ENCODE measurements at places on chromosomes 5 and 9.

- no peak for DNase-seq
Observed at GRCh38 chr9:16357828-16358227, 512.6 kb downstream of the BNC2 start.

GRCh38 chr5:1544294-1544961 lies 20.7 kb upstream of the LPCAT1 start:
- no peak for DNase-seq

DNA sequence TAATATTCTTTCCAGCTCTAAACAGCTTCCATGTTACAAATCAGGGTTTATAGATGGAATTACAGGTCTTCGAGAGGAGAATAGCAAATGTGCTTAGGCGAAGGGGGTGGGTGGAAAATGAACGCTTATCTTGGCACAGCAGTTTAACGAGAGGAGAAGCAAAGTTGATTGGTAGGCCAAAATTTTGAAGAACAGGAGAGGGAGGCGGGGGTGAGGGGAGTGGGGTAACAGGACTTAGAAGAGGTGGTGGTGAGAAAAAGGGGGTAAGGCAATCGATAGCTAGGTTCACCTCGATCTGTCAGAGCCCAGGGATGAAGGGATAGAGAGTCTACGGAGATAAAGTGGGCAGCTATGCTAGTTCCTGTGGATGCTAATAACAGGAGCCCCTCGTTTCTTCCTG lies 764 bp downstream of the ANKRA2 start:
- DNase-seq = no peak

DNA sequence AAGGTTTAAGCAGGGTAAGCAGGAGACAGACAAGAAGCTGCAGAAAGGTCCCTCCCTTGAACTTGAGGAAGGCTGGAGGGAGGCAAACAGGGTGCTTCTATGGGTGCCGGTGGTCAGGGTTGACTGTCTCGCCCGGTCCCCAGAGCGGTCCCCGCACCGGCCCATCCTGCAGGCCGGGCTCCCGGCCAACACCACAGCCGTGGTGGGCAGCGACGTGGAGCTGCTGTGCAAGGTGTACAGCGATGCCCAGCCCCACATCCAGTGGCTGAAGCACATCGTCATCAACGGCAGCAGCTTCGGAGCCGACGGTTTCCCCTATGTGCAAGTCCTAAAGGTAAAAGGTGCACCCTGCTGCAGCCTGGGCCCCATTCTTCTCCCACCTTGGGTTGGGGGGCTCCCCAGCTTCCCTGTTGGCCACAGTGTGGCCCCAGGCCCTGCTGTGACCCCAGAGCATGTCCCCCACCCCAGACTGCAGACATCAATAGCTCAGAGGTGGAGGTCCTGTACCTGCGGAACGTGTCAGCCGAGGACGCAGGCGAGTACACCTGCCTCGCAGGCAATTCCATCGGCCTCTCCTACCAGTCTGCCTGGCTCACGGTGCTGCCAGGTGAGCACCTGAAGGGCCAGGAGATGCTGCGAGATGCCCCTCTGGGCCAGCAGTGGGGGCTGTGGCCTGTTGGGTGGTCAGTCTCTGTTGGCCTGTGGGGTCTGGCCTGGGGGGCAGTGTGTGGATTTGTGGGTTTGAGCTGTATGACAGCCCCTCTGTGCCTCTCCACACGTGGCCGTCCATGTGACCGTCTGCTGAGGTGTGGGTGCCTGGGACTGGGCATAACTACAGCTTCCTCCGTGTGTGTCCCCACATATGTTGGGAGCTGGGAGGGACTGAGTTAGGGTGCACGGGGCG lies 5.7 kb downstream of the FGFR4 start:
- no peak for DNase-seq

GRCh38 chr5:128252196-128252595 lies 168.6 kb downstream of the SLC12A2 start:
- no peak for DNase-seq

DNA sequence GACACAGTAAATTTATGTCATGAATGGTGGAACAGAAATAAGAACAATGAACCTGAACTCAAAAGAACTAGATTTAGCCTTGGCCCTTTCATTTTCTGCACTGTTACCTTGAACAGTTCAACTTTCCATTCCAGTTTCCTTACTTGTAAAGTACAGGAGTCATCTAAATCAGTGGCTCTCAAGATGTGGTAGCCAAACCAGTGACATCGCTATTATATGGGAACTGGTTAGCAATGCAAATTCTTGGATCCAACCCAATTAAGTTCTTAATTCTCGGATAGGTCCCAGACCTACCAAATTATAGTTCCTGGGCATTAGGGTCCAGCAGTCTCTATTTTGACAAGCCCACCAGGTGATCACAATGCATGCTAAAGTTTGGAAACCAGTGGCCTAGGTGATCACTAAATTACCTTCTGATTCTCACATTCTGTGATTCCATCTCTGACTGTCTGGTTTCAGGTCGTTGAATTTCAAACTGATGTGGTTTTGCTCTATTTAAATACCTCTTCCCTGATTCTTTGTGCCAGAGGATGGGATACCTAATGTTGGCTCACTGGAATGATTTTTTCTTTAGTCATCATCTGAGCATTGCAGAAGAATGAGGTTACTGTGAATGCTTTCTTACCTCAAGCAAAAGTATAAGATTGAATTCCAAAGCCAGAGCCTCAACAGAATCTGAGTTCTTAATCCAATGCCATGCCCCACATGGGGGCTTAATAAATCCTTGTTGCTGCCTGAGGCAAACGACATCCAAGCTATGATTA lies 253.8 kb downstream of the ENC1 start:
- DNase-seq = no peak

GRCh38 chr5:79793304-79793703 lies 103.7 kb downstream of the CMYA5 start:
- no peak for DNase-seq

DNA sequence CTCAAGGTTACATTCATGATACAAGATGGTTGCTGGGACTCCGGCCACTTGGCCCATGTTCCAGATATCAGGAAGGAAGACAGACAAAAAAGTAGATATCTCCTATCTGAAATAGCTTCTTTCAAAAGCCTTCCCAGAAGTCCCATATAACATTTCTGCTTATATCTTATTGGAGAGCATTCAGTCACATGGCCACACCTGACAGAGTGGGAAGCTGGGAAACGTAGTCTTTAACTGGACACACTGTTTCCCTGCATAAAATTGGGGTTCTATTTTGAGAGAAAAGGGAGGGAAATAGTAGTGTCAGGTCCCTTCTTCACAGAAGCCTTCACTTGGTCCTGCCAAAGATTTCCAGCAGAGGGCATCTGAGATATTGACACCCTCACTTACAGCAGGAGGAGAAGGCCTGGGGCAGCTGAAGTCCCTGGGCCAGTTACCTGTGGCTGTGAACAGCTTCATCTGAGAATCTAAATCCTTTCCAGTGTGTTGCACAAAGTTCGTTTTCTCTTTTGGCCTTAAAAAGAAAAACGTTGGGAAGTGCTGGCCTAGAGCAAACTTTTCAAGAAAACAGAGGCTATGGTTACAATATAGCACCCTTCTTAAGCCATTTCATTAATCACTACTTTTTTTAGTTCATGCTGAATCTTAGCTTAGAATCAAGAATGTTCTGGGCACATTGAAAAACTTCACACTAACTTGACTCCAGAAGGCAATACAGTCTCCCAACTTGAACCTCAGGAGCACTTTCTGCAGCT lies 33.5 kb downstream of the SPEF2 start:
- peak; percentile 26 for DNase-seq
